ENCODE measurements at places on chromosomes 11 and 22.

DNA sequence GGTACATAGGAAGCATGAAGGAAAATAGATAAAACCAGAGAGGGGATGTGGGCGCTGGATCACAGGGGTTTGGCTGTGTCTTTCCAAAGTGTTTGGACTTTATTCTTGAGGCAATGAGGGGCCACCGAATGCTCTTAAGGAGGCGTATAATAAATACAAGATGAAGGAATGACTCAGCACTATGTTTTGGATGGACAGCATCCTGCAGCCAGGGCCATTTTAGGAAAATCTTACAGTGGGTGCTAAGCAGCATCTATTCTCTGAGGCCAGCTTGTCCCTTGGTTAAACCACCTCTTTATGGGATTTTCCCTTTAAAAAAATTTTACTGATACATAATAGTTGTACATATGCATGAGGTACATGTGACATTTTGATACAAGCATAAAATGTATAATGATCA is 4.3 kb upstream of the LDHA start:
- DNase-seq = no peak

DNA sequence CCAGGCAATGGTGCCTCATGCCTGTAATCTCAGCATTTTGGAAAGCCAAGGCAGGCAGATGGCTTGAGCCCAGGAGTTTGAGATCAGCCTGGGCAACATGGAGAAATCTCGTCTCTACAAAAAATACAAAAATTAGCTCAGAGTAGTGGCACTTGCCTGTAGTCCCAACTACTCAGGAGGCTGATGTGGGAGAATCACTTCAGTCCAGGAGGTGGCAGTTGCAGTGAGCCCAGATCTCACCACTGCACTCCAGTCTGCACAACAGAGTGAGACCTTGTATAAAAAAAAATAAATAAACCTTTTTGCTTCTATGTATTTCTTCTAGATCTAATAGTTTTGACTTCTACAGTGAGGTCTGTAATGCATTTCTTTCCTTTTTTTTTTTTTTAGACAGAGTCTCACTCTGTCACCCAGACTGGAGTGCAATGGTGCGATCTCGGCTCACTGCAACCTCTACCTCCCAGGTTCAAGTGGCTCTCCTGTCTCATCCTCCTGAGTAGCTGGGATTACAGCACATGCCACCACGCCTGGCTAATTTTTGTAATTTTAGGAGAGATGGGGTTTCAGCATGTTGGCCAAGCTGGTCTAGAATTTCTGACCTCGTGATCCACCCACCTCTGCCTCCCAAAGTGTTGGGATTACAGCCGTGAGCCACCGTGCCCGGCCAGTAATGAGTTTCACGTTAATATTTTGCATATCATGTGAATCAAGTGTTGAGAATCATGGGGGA is 18.1 kb upstream of the RDX start:
- no peak for DNase-seq

GRCh38 chr11:112697391-112698178 is 263.6 kb upstream of the NCAM1 start:
- DNase-seq = no peak

- no peak for DNase-seq
Measured at GRCh38 chr11:68313574-68314202, 1.3 kb downstream of the LRP5 start.

DNA sequence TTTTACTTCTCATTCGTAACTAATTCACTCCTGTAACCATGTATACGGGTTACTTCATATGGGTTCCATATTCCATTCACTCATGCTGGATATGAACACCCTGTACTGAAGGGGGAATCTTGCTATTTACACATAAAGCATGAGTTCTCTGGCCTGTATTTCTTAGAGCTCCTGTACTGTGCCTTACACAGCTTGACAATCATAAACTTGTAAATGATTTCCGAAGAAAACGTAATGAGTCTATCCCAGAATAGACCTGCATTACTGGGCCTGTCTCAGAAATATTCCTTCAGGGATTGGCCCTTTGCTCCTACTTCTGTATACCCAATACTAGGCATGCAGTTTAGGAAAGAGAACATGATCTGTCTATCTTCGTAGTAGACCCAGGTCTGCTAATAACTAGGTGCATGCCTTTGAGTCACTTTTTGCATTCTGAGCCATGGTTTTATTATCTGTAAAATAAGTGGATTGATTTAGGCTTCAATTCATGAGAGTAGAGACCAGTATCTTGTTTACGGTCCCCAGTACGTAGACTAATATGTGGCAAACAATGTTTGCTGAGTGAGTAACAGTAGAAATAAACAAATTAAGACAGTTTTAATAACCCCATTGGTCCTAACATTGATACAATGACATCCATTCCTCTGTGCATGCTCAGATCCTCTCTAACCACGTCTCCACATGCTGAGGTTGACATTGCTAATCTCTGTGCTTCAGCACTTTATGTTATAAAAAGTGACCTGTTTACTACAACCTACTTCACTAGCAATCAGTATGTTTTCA is 1.2 kb downstream of the CCDC34 start:
- no peak for DNase-seq
